Hematopoietic multipotent progenitor cell treated with erythropoietin and hydrocortisone succinate and interleukin-3 and kit ligand, for 8 days (in vitro differentiated cells): ENCODE measurements at places on chromosomes 3 and 15.

DNA sequence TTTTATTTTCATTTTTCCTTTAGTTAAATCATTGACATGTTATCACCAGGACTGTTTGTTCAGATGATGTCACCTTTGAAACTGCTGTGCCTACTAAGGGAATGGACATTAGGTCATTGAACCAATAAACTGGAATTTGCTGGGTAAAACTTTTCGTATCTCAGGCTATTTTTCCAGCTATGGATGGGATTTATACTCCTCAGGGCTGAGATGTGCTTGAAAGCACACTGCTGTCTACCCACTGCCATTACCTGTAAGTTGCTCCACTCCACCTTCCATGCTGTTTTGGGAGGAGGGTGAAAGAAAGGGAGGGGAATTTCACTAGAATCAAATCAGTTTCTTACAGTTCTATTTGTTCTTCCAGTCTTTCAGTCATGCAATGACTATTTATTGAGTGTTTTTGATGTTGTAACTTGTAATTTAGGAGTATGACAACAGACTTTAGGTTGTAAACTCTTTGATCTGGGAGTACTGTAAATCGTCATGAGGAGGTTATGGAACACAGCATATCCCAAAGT is 11.3 kb downstream of the EHD4 start:
- DNase-seq, result no peak

DNA sequence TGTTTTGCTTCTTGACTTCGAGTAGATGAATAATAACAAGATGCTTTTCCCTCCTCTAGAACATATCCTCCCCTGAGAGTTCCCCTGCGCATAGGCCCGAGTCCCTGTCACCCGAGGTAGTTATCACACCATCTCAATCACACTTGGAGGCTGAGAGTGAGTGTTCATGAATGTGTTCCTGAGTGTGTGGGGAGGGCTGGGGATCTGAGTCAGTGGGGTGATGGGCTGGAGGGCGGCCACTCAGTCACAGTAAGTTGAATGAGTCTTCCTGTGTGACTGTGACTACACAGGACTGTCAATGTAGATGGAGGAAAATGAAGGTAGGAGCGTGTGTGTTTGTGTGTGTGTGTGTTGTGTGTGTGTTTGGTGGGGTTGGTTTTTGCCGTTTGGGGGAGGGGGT is 71.0 kb downstream of the SETD5 start:
- no peak for DNase-seq

DNA sequence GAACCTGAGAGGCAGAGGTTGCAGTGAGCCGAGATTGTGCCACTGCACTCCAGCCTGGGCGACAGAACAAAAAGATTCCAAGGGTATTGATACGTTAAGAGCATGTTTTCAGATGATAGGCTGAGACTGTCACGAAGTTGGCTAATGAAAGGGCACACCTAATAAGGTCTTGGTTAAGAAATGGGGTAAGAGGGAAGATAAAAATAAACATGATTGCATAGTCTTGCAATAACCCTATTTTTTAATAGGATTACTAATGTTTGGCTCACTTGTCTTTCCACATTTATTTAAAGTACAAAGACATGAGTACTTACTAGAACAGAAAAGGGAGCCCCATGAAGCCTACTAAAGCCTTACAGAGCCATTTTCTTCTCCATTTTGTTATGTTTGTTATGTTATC is 109.0 kb downstream of the FRMD4B start:
- DNase-seq, result no peak

- no peak for DNase-seq
Measured at GRCh38 chr3:140553591-140553990, 124.3 kb upstream of the TRIM42 start.

DNA sequence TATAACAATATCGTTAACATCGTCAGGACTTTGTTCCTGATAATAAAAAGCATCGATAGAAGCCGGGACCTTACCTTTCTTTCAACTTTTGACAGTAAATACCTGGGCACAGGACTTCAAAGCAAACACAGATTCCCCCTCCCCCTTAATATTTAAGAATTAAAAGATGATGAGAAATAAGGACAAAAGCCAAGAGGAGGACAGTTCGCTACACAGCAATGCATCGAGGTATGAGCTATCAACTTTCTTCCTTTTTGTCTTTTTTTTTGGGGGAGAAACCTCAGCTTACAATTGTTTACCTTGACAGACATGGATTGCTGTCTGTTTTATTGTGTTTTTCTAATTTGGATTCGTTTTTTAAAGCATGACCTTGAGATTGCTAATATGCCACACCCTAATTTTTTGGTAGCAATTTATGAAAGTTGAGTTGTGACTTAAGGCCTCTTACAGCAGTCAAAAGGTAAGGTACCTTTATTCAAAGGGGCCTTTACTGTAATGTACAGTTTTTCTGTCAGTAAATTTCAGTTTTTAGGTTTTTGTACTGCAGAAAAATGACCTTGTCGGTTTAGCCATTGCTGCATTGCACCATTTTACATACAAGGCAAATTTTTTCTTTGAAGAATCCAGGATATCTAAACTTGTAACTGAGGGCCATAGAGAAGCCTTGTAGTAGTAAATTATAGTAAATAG is 1.1 kb downstream of the CHD2 start:
- DNase-seq, result peak; percentile 48

GRCh38 chr3:32245200-32245599 is 6.7 kb downstream of the CMTM8 start:
- no peak for DNase-seq

- DNase-seq, result peak; percentile 41
Measured at GRCh38 chr3:159273608-159274007, 471.8 kb downstream of the MFSD1 start.
